ENCODE measurements at places on chromosomes 6 and 20.

DNA sequence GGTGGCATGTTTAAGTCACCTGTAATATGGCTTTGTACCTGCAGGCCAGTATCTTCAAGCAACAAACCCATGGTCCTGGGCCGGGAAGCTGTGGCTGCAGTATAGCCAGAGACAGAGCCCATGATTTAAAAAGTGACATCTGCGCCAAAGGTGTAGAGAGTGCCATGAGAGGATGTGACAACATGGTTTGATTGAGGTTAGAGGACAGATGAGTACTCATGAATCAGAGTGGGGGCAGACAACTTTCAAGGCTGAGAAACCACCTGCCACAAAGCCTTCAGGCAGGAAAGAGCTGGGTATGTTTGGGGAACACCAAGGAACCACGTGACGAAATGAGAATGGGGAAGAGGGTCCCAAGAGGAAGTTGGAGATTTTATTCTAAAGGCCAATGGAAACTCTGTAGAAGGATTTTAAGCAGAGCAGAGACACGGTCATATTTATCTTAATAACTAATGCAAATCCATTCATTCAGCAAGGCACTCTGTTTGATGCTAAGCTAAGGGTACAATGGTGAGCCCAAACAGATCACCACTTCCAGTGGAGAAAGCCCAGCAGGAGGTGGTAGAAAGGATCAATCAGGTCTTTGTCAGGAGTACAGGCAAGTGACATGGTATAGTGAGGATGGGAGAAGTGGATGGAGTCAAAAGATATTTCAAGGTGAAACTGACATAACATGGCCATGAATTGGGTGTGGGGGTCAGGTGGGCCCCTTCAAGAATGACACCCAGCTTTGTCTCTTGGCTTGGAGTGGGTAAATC is 3.4 kb upstream of the MICAL1 start:
- no peak for DNase-seq

DNA sequence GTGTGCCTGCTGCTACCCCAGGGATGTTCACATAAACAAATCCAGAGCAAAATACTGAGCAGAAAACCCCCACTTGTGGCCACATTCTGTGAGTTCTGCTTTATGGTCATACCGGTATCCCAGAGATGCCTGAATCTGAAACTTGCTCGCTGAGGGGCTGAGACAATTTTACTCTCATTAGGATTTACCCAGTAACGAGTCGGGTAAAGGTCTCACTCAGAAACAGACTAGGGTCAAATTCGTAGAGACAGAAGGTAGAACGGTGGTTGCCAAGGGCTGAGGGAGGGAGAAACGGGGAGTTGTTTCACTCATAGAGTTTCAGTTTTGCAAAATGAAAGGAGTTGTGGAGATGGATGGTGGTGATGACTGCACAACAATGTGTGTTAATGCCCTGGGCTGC is 45.4 kb upstream of the NKX2-2 start:
- DNase-seq, result no peak

DNA sequence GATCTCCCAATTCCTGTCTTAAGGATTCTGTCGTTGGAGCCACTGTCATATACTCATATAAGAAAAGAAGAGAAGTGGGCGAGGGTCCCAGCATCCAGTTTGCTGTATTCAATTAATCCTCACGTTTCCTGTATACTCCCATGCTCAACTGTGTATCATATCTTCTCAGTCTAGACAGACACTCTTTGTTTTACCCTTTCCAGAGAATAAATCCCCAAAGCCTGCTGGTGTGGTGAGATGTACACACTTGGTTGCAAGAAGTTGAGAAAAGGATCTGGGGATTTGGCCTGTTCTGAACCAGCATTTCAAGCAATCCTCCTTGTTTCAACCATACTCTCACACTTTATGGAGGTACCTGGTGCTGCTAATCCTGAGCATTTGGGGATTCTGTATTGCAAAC is 3.1 kb downstream of the TPMT start:
- DNase-seq, result no peak

DNA sequence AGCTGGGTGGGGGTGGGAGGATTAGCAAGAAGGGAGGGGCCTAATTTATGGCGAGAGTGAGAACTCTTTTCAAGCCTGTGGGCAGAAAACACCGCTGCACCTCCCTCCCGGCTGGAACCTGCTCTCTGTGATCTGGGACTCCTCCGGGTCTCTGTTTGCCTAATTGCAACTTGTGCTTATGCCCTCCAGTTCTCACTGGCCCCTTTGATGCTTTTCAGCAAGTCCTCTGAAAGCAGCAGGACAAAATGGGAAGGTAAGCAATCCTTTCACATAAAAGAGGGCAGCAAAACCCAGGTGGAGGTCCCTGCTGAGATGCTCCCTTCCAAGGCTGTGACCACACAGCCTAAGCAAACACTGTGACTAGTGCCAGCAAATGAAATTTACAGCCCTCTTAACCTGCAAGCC is 523.0 kb upstream of the FLRT3 start:
- peak; percentile 72 for DNase-seq

- no peak for DNase-seq
Measured at GRCh38 chr20:53907968-53908751, 162.2 kb downstream of the BCAS1 start.

GRCh38 chr6:140576004-140576555 is 1201.6 kb upstream of the CITED2 start:
- DNase-seq, result no peak

DNA sequence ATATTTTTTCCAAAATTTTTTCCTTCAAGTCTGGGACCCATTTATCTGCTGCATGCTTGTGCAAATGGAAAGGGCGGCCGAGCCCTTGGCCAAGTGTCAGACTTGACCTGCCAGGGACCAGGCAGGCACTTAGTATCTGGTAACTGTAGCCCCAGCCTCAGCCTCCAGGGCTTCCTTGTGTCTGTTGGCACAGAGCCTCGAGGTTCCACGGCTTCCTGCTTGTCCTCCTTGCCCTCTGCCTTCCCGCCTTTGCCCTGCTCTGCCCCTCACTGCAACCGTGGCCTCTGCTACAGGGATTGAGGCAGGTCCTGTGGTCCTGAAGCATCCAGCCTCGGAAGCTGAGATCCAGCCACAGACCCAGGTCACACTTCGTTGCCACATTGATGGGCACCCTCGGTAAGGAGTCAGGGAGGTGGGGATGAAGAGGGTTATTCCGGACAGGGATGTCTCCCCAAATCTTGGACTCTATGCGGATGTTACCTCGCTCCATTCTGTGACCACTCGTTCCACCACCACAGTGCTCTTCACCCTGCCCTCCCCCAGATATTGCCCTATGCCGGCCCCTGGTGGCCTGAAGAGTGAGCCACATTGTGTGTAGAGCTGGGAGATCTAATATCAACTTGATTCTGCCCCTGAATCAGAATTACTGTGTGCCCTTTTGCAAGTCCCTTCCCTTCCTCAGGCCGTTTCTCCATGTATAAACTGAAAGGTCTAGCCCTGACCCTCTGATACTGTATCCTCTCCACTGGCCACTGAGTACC is 41.5 kb upstream of the SRF start:
- DNase-seq, result no peak

DNA sequence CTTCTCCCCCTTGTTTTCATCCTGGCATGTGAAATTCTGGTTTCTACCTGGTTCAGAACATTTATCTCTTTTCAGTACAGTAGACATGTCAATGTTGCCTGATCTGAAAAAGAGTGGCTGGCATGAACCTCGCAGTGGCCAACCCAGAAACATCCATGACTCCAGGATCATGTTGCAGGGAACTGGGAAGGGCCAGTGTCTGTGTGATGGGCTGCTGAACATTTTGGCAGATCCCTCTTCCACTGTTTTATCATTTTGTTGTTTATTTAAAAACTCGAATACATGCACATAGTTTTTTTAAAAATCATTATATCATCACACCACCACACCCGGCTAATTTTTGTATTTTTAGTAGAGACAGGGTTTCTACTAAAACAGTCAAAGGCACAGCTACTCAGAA is 19.0 kb downstream of the WFDC3 start:
- no peak for DNase-seq

GRCh38 chr6:45301348-45302142 is 26.6 kb upstream of the RUNX2 start:
- DNase-seq, result no peak

DNA sequence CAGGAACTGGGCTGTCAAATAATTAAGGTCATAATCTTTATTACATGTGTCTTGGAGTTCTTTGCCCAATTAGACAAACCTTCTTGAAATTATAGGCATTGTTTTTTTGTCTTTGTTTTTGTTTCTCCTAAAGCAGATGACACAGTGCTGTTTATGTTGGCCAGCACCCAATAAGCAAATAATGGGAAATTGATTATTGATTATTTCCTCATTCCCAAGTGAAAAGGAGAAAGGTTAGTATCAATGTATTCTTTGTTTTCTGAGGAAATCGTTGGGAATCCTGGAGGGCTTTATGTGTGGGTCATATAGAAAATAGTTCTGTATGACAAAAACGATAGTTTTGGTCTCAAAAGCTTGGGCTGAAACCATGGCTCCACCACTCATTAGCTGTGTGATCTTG is 4.5 kb upstream of the CYP24A1 start:
- DNase-seq, result no peak

- DNase-seq, result no peak
Measured at GRCh38 chr6:72084992-72085569, 198.7 kb downstream of the RIMS1 start.

DNA sequence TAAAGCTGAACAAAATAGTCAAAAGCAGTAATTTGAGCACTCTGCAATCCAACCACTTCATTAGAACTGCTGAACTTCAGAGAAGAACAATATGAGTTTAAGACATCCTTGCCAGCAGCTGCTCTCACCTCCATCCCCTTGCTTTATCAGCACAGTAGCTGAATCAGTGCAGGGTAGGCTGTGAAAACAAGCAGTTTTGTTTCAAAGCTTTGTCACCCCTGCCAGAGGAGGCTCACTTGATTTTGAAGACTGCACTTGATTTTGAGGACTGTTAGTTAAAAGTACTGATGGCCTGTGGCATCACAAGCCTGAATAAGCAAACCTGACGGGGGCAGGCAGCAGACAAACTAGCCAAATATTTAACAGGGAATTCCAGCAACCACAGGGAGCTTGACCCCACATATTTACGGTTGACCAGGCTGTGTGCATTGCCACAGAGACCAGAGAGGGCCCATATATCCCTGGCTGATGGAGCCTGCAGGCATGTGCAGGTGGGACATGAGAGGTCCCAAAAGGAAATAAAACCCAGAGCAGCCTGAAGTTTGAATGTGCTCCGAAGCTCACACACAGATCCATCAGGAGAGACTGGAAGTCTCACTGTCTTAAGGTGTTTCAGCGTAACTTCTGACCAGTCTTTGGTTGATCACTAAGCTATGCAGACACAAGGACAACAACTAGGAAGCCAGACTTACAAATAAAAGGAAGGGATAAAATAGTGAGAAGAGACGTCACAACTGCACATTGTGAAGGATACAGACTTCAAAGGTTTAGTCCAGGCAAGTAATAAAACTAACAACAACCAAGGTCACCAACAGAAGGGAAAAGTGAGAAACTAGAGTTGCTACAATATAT is 97.4 kb downstream of the PDSS2 start:
- DNase-seq, result no peak

- DNase-seq, result no peak
Measured at GRCh38 chr6:36169023-36170007, 27.2 kb upstream of the BRPF3 start.

DNA sequence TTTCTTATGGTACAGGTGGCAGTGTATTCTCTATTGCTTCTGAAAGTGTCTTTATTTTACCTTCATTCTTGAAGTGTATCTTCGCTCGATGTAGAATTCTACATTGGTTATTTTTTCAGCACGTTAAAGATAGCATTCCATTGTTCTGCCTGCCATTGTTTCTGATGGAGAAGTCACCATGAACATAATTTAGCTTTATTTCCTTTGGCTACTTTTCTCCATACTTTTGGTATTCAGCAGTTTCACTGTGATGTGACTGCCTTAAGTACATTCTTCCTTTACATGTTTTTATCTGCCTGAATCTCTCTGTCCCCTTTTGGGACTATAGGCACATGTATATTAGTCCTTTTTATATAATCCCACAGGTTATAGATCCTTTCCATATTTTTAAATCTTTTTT is 19.0 kb downstream of the ZNF133 start:
- DNase-seq, result no peak

DNA sequence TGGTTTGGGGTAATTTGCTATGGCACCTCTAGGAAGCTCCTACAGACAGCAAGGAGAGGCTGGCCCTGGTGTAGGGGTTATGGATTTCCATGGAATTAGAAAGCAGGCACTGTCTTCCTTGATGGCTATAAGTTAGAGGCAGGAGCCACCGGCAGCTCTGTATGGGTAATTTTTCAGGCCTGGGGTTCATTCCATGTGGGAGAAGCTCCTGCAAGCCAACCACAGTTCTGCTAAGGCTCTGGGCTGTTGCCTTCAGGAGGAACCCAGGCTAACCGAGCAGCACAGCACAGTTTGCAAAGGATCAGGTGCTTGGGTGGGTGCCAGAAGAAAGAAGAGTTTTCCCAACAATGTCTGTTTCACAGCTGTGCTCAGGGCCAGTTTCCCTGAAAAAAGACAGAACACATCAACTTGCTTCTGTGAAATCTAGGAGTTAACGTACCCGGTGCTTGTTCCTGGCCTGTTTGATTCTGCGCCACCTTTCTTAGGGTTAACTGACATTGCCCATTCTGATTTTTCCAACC is 162.8 kb upstream of the MYLIP start:
- DNase-seq, result no peak

- DNase-seq, result no peak
Measured at GRCh38 chr6:90865513-90865912, 278.6 kb upstream of the MAP3K7 start.

DNA sequence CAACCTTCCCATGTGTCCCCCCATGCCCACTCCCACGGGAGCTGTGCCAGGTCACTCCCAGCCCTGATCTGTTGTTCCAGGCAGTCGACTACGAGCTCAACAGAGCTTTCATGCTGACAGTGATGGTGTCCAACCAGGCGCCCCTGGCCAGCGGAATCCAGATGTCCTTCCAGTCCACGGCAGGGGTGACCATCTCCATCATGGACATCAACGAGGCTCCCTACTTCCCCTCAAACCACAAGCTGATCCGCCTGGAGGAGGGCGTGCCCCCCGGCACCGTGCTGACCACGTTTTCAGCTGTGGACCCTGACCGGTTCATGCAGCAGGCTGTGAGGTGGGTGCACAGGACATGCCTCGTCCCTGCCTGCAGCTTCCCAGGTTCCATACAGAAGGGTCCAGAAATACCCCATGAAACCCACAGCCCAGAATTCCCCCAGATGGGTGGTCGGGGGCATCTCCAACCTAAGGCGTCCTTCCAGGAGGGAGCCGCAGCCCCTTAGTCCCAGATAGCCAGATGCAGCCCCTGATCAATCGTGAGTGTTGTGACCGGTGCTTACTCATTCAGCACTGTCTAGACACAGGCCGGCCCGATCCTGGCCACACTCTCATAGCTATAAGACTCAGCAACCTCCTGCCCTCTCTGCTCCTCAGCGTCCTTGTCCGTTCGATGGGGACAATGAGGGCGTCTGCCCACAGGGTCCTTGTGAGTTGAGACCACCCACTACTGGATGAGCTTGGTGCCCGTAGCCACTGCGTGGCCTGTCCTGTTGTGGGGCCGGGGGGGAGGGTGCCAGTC is 142.1 kb downstream of the TAF4 start:
- DNase-seq, result no peak

DNA sequence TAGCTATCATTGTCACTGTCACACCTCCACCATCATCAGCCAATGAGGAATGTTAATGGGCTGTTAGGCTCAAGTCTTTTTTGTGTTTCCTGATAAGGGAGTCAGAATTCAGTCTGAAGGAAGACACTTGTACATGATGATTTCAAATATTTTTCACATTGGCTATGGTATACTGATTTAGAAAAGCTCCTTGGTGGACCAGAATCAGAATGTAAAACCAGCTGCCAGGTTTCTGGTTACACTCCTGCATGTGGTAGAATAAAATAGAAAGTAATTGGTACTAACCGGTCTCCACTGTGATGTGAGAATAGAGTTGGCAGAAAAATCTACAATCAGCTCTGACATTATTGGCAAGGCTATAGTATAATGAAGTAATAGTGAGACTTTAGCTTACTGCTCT is 10.7 kb downstream of the COL9A1 start:
- DNase-seq, result no peak

Measured in NCI-H187 treated with DMSO at 0.1 percent for 48 hours (cell line).